ENCODE measurements at places on chromosomes 13 and 19. TPM values are rescaled to one million over a fixed set of nuclear protein-coding genes. Genes with fewer than 3 reads are reported as not detected.
A peak's percentile ranks its signal among the peaks of the same experiment; 100 is the strongest.

The ZNF823 gene
- 3.3 TPM for total RNA-seq

The EFNA2 gene
- total RNA-seq = not detected

The TEX101 gene
- not detected for total RNA-seq

The IGFL4 gene
- not detected for total RNA-seq

The NLRP9 gene
- not detected for total RNA-seq

The OBI1 gene
- total RNA-seq = 10.0 TPM

The SCN1B gene
- total RNA-seq = 52.8 TPM

The CEACAM1 gene
- total RNA-seq = 3.4 TPM

The CACNA1A gene
- 0.44 TPM for total RNA-seq

The ZNF85 gene
- 2.3 TPM for total RNA-seq

The JAK3 gene
- total RNA-seq = 1.7 TPM

The ZNF57 gene
- 3.2 TPM for total RNA-seq

The PCID2 gene
- 54.5 TPM for total RNA-seq

The MBD3L3 gene
- not detected for total RNA-seq

GRCh38 chr13:112928972-112929782, 39.8 kb upstream of the MCF2L start:
- no peak for DNase-seq

- no peak for DNase-seq
Observed at GRCh38 chr13:114081761-114082681, 50.4 kb downstream of the RASA3 start.

DNA sequence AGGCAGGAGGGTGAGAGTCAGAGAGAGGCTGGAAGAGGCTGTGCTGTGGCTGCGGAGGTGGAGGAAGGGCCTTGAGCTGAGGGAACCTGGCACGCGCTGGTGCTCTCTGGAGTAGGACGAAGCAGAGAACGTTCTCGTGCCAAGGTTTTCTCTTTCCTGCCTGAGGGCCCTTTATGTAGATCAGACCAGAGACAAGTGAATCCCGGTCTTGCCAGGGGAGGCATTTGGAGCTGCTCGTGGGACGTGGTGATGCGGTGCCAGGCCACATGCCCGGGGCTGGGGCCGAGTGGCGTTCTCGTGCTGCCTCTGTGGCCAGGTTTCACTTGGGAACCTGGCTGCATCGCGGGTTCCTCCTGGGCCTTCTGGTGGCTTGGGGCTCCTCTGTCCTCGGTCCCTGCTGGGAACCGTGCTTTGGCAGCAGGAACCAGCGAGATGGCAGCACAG, 54.2 kb downstream of the KDM4B start:
- DNase-seq = peak; percentile 38

DNA sequence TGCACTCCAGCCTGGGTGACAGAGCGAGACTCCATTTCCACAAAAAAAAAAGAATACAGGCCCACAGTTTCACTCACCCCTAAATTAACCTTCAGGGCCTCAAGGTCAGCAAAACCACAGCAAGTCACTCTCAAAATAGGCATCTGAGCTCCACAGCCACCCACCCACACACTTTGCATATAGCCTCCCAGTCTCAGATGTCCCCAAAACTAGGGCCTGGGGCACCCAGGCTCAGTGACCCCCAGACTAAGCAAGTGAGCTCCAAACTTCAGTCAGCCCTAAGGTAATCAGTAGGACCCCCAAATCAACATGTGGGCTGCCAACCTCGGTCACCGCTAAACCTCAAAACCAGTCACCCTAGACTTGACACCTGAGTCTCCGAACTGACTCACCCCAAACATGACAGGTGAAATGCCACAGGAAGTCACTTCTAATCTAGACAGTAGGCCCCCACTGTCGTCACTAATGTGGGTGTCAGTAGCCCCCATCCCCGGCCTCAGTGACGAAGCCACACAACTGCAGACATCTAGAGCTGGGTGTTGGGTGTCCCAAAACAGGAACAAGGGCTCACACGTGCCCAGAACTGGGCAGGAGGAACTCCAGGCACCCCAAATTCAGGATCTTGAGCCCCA, 13.9 kb downstream of the RABAC1 start:
- DNase-seq = no peak

DNA sequence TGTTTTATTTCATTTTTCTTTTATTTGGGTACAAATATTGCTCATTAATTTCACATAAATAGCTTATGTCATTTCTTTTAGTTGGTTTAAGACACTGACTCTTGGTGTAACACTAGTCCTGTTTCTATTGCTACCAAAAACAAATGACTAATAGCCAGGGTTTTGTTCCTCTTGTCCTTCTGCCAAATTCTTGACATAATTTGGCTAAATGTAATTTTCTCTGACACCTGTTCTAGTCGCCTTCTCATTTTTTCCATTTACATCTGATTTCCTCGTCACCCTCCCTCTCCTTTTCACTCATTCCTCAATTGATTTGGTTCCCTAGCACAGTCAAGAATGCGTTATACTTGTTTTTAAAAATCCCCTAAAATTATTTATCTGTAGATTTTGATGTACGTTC, 1718.7 kb downstream of the EFNB2 start:
- no peak for DNase-seq

GRCh38 chr13:103615771-103616170, 549.6 kb upstream of the SLC10A2 start:
- no peak for DNase-seq

- DNase-seq = no peak
Observed at GRCh38 chr13:104799152-104799551, 1732.9 kb upstream of the SLC10A2 start.

GRCh38 chr13:43797869-43798268, 11.1 kb upstream of the ENOX1 start:
- DNase-seq = no peak

DNA sequence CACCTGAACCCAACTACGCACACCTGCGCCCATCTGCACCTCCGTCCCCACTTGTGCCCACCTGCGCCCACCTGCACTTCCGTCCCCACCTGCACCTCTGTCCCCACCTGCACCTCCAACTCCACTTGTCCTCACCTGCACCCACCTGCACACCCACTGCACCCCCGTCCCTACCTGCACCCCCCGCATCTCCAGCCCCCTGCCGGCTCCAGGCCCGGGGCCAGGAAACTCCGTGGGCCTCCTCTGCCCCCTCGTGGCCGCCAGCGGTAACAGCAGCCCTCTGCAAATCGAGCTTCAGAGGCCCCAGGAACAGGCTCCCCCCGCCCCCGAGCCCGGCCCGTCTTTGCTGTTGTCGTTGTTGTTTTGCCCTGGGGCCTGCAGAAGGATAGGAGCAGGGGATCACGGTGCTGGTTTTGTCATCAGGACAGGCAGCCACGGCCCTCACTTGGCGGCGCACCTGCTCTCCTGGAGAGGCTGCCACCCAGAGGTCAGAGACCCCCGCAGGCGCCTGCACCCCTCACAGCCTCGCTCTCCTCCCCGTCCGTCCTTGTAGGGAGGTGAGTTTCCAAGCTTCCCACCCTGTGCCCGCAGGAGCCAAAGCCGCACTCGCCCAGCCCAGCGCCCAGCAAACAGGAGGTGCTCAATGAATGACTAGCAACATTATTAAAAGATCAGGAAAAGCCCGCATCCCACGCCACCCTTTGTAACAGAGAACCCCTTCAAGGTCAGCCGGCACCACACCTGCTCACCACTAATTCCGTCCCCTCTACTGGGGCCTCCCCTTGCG, 65.4 kb downstream of the GNG7 start:
- peak; percentile 69 for DNase-seq

DNA sequence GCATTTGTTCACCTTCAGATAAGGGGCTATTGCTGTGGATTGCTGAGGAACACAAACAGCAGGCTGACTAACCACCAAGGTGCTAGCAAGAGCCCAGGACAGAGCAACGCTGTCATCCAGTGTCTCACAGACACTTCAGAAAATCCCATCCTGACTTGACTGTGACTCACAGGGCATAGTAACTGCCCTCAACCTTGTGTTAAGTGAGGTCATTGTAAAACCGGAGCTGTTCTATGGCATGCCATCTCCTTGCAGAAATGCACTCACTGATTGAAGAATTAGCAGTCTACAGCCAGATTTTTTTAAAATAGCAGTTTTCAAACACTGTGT, 51.1 kb downstream of the TNFRSF19 start:
- no peak for DNase-seq

- DNase-seq = no peak
Observed at GRCh38 chr13:43301346-43301969, 278.1 kb downstream of the DNAJC15 start.

DNA sequence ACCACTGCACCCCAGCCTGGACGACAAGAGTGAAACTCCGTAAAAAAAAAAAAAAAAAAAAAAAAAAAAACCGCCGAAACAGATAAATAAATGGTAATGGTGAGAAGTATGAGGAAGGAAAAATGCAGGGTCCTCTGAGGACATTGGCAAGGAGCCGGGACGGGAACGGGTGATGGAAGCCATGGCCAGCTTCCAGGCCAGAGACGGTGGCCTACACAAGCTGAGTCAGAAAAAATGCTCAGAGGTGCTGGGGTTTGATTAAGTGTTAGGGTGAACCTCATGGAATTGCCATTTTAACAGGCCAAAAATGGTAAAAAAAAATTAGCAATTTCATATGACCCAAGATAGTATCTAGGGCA, 866 bp upstream of the ZSWIM4 start:
- peak; percentile 83 for DNase-seq

DNA sequence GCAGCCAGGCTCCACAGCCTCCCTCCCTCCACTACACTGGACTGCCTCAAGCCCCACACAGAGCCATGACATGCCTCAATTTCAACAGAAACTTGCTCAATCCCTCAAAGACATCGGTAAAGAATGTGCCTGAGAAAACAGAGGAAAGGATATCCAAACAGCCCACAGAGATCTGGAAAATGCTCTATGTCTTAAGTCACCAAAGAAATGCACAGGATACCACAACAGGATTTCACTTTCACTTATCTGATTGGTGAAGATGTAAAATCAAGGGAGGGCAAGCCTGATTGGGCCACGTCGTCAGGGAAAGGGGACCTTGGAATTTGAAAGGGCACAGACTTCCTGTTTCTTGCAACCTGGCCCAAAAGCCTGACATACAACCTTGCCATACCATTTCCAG, 14.2 kb downstream of the CACNA1A start:
- no peak for DNase-seq

GRCh38 chr19:33392341-33393285, 19.1 kb downstream of the CEBPG start:
- peak; percentile 25 for DNase-seq

DNA sequence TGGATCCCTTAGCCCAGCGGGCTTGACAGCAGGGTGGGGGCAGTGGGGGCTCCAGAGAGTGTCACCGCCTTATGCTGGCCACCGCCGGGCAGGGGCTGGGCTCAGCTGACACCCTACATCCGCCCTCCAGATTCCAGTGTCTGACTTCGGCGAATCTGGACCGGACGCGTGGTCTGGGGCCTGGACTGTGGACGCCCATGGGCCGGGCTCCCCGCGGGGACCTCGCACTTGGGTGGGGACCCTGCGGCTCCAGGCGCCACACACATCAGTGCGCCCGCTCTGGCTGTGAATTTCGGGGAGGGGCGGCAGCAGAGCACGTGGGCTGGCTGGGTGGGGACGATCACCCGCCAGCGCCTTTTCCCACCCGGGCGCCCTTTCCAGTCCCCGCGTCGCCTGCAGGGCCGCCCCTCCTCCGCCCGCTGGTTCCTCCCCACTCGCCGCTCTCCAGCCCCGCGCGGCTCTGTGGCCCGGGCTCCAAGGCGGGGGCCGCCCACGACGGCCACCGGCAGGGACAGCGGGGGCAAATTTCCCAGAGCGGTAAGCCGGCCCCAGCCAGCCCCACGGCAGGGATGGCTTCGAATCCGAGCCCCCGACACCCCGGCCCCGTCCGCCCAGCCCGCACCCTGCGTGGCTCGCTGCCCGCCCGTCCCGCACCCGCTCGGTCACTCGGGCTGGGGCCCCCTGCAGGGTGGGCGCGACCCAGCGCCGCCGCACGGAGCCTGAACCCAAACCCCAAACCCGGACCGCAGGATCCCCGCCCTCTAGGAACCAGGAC, 23.3 kb upstream of the ZNF99 start:
- DNase-seq = no peak

DNA sequence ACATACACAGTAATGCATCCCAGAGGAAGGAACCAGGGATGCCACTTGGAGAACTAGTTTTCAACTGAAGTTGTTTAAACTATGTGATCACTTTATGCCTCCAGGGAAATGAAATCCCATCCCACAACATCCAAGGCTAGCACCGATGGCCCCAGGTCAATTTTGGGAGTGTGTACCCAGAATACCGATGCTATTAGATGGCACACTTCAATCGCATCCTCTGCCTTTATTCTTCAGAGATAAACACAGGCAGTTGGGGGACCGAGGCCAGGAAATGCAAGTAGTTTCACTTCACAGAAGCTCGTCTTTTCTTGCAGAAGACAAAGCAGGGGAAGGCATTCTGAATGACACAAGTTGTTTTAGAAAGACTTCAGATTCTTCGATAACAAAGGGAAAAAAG, 13.8 kb downstream of the STK24 start:
- DNase-seq = no peak

GRCh38 chr13:29994911-29995595, 144.6 kb upstream of the UBL3 start:
- no peak for DNase-seq

DNA sequence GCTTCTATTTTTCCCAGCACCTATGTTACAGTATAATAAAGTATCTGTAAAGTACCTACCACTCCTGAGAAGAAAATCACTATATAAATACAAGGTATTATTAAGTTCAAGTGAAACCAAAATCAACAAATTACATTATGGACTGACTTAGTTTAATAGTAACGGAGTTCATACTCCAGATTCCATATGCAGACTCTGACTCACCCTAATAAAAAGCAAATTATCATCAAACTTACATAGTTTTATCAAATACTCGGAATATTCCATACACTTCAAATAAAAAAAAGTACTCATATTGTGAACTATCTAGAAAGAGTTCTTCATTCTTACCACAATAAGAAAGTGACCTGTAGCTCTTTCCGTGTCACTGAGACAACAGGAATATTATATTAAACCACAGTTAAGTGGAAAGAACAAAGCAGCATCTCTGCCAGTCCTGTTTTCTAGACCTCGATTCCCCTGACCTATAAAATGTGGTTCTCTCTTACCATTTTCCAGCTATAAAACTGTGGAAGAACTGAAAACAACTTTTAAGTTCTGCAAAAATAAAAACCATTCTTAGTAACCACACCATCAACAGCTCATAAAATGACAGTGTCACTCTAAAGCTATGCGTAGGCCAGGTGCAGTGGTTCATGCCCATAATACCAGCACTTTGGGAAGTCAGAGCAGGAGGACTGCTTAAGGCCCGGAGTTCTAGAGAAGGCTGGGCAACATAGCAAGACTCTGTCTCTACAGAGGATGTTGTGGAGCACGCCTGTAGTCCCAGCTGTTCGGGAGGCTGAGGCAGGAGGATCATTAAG, 42.6 kb downstream of the USP12 start:
- no peak for DNase-seq

GRCh38 chr13:18944501-18945068, 237.0 kb downstream of the TUBA3C start:
- DNase-seq = no peak

GRCh38 chr19:45097776-45098520, 5.0 kb downstream of the PPP1R37 start:
- peak; percentile 29 for DNase-seq
